Activated CD4-positive, CD25-positive, alpha-beta regulatory T cell (primary cell): ENCODE measurements at places on chromosomes 3 and 15.

DNA sequence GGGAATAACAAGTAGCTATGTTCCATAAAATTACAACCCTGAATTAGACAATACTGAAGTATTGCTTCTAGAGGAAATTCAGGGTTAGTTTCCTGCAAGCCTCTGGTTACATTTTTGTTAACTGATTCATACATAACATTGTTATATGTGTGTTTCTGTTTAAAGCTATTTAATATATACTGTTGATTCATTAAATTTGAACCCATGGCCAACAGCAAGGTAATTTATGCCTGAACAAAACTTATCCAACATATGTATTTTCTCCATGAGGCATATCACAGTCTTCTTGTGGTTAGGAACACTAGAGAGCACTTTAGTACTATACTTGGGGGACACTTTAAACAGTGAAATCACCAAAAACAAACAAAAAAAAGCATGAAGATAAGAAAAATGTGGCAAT lies 47.7 kb upstream of the PTX3 start:
- DNase-seq = no peak

DNA sequence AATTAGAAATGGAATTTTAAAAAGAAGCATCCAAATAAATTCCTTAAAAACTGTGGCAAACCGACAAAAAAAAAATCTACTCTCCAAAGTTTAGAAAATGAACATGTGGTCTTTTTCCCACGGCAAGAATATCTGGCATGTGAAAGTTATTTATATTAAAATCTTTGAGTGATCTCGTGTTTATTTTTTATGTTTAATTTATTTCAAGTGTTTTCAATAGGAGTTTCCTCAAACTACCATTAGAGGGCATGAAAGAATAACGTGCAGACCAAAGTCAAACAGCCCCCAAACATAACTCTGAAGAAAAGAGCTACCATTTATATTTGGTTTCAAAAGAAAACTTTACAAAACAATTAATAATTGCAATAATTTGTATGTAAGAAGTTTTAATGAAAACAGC lies 286.4 kb downstream of the ZIC4 start:
- no peak for DNase-seq

DNA sequence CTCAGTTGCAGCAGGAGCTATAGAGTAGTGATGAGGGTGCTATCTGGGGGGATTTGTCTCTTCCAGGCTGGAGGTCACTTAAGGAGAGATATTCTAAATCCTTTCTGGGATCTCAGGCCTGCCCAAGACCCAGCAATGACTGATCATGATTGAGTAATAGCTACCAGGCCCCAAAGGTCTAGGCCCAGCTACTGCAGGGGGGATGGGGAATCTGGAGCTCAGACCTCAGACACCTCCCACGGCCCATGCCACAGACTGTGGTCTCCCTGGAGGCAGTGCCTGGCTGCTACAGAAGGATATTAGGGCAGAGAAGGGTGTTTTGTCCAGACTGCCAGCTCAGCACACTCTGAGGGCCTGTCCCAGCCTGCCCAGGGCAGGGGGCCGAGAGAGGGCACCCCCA lies 6.9 kb downstream of the SLC38A3 start:
- DNase-seq = no peak

- DNase-seq = no peak
These were observed 103.6 kb downstream of the CACNA2D3 start for GRCh38 chr3:54225841-54226528.

DNA sequence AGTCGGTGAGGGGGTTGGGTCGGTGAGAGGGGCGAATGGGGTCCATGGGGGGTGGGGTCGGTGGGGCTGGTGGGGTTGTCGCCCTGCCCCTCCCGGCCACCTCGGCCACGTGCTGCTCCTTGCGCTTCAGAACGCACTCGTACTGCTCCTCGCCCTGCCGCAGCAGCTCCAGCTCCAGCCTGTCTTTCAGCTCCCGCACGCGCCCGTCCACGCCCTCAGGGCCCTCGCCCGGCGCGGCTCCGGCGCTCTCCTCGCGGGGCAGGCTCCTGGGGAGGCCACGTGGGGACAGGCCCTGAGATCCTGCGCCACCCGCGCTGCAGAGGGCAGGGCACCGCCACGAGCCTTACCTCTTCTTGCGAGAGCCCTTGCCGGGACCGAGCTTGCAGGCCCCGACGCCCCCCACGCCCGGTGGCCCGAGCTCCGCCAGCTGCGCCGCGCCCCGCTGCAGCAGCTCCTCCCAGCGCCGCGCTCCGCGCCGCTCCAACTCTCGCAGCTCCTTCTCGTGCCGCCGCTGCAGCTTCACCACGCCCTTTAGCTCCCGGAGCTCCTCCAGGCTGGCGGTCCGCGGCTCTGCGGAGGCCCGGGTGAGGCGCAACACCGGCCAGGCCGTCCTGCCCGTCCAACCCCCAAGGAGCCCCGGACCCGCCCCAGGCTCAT lies 8.2 kb upstream of the ANKRD63 start:
- DNase-seq = no peak

GRCh38 chr15:77864211-77865105 lies 213.1 kb downstream of the TBC1D2B start:
- no peak for DNase-seq

- no peak for DNase-seq
These were observed 8.8 kb upstream of the B3GNT5 start for GRCh38 chr3:183244219-183244618.

DNA sequence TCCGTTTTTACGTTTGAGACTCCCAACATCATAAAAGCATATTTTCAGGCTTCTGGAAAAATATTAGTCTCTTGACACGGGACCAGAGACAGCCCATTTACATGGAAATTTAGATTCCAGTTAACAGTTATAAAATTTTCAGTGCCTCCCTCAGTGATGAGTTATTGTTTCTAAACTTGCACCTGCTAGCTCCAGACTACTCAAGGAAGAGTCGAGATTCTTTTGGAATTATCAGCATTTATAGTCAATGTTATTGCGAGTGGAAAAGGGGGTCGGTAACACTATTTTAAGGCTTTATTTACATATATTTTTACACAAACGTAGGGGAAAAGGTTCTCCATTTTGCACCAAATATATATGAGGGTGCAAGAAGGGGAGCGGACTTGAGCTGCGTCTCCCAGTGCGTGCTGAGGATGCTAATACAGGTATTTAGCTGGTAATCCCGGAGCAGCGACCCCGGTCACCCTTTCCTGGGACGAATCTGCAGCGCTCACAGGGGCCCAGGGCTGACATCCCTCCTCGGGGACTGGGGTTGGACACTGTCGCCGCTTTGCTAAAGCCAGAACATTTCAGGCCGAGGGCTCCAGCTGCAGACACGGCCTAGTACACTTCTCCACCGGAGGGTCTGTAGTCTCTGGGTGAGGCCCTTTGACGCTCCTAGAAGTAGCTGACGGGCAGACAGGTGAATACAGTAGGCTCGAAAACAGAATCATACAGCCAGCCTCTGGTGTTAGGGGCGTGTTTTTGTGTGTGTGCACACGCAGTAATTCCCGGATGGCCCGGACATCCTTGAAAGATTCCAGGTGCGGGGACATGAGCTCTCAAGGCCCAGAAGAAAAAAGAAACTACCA lies 729 bp upstream of the ZBTB11 start:
- no peak for DNase-seq

DNA sequence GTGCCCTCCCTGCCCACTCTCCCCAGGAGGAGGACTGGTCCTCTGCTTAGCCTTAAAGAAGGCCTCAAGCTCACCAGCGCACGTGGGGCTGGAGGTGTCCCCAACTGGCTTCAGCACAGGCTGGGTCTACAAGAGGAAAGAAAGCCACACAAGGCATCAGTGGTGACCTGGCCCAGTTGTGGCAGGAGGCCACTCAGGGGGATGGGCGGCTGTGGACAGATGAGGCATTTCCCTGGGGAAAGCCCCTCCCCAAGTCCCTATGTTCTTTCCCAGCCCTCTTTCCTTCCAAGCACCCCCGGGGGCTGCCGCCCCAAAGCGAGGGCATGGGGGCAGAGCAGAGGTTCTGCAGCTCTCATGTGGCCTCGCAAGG lies 155.2 kb upstream of the TLE3 start:
- DNase-seq = no peak

DNA sequence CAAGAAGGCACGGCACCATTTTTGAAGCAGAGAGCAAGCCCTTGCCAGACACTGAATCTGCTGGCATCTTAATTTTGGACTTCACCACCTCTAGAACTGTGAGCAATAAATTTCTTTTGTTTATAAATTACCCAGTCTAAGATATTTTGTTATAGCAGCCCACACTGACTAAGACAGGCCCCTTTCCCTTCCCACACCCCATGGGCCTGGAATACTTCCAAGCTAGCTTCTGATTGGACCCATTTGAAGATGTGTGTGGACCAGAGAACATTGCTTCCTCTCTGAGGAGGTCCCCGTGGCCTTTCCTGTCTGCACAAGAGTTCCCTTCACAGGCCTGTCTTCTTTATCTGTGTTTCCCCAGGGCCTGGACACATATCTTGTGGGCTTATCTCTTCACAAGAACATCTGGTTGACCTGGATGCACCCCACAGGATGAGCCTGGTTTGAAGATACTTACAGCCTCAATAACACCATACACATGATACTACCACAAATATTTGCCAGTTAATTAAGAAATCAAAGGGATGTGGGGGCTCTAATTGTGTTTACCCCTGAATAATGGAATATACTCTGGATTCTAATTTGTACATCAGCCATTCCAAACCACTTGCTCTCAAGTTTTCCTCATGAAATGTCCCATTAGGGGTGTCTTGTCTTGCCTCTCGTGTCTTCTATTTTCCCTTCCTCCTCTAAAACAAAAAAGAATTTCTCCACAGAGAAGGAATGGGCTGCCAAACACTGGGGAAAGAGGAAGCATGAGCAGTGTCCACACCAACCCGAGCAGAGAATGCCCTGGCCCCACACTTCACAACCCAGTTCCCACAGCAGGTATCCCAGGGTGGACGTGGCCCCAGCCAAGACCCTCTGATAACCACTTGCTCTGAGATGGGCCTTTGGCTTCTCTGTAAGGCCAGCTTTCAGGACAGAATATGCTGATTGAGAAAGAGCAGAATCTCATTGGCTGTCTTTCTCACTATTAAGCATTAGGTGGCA lies 42.5 kb downstream of the GLB1 start:
- DNase-seq = no peak

DNA sequence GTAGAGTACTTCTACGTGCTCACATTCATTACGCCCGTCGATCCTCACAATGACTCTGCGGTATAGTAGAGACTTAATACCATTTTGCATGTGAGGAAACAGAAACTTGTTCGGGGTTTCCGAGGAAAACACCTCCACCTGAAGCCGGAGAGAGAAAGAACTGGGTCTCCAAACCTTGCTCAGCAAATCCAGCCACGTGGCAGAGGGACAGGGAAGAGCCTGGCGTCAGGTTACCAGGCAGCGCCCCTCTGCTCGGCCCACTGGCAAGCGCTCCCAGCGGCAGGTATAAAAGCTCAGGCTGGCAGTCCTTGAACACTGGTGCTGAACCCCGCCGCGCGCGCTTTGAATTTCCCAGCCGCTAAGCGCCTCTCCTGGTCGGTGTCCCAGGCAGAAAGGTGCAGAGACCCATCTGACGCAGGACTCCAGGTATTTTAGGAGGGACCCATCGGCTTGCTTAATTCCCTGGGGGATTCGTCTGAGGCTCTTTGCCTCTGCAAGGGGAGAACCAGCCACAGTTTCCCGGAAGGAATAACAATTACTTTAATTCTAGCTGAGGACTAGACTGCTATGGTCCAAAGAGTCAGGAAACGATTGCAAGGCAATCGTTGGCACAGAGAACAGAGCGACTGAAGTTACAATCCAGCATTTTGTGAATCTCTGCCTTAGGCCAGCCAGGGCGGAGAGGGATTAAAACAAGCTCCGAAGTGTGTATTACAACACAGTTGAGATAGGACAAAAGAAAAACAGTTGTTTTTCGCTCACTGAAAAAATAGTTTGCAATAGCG lies at the start of gene C2CD4A:
TSS of gene C2CD4A (plus strand) at position 315 of the 785 bp plus-strand sequence. CDS start 637 bp downstream, outside the sequence.
- peak; percentile 32 for DNase-seq

DNA sequence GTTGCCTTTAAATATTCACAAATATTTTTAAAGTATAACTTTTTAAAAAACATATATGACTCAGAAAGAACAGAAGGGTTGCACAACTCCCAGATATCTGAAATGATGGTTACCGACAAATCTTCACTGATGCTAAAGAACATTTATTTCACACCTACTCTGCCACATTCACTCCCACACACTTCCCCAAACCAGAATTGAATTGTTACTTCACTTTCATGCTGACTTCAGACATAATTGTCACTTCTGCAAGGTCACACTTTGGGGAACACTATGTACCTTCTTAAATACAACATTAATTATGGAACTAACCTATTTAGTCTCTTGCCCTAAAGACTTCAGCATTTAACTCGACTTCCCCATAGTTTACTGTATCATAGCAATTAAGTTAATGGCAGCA lies 795.1 kb downstream of the FHIT start:
- DNase-seq = no peak

DNA sequence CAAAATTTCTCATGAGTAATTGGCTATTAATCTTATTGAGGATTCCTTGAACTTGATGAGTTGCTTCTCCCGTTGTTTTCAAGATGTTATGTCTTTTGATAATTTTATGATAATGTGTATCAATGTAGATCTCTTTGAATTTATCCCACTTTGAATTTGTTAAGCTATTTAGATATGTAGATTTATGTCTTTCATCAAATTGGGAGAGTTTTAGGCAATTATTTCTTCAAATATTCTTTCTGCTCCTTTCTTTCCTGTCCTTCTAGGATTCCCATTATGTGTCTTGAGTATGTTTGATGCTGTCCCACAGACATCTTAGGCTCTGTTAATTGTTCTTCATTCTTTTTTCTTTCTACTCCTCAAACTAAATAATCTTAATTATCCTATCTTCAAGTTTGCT lies 68.1 kb upstream of the FGD5 start:
- DNase-seq = no peak

GRCh38 chr3:141308588-141309218 lies 59.6 kb upstream of the ZBTB38 start:
- no peak for DNase-seq

- no peak for DNase-seq
These were observed 336.8 kb upstream of the MCTP2 start for GRCh38 chr15:93894438-93895036.

DNA sequence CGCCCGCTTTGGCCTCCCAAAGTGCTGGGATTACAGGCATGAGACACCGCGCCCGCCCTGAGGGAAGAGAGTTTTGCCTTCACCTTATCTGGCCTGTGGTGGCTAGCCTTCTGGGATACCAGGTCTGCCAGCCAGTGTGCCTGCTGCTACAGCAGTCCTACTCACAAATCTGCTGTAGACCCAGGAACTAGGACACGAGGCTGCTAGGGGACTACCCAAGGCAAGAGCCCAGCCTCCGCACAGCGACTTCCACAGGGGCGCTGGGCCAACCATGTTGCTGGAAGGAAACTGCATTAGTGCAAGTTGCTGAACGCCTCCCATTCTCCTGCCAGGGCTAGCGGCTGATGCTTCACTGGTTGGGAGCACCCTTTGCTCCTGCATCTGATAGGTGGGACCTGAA lies 53.7 kb downstream of the DHX30 start:
- DNase-seq = no peak

DNA sequence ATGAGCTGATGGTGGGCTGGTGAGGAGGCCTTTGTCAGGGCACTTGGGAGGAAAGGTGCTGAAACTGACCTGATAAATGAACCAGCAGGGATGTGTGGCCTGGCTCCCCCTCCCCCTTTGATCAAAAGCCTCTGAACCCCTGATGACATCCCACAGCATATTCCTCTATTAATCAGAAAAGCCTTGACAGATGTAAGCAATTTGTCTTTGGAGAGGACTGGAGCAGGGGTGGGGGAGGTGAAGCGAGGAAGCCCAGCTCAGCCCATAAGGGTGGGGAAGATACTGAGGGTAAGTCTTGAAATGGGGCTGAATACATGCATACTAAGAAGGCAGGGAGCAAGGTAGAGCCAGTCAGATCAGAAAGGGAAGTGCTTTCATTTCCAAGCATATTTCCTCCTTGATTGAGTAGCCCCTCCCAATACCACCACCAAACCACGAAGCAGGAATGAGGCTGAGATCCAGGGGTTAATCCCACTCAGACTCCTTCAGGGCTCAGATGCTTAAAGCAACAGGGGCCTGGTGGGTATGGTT lies 34.7 kb upstream of the MRPS22 start:
- no peak for DNase-seq
